Bronchial epithelial cell (primary cell): ENCODE measurements at places on chromosomes 3 and 15. TPM values are rescaled to one million over a fixed set of nuclear protein-coding genes. Genes with fewer than 3 reads are reported as not detected.

- peak; percentile 76 for DNase-seq
These were observed 22.4 kb downstream of the B3GNT5 start for GRCh38 chr3:183275418-183275817.

DNA sequence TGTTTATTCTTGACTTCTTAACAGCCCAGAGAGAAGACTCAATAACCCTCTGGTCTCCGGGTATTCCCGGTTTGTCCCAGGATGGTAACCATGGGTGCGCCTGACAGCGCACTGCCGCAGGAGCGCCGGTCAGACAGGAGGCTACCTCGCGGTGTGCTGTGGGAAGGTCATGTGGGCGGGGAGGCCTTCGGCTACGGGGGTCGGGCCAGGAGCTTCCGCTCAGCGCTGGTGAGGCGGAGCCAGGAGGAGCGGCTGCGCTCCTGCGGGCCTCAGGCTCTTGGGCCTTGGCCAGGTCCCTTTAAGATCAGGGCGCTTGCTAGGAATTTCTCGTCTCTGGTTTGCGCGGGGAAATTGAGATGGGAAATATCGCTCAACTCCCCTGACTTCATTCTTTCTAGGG, 182.3 kb upstream of the NDN start:
- DNase-seq = peak; percentile 4

GRCh38 chr15:72183781-72184164, 13.8 kb downstream of the GRAMD2A start:
- DNase-seq = no peak

DNA sequence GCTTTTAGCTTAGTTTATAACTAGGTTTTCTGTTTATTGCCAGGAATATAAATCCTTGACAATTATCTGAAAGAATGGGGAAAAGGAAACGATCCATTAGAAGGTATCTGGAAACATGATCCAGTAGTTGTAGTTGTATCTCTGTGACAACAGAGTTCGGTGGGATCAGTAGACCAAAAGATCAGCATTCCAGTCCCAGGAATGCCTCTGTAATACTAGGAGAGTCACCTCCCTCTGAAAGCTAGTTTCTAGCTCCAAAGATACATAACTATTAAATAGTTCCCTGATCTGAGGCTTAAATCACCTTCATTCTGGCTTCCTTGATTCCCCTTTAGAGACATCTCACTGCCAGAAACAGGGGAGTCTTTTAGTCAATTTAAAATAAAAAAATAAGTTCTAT, 34.1 kb downstream of the MB21D2 start:
- DNase-seq = no peak

DNA sequence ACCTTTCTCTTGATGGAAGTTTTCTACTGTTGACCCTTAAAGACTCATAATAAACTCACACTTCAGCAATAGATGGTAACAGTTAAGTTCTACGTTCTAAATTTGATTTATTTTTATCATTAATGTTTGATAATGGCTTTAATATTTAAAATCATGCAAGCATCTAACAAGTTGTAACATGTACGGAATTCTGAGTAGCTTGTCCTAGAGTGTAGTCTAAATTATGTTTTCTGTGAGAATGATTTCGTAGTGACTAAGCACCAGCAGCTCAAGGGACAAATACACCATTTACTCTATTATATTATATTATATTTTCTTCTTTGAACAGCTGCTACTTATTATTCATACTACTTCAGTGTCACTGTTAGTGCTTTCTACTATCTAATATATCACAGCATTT, 345.6 kb downstream of the NLGN1 start:
- DNase-seq = peak; percentile 86

DNA sequence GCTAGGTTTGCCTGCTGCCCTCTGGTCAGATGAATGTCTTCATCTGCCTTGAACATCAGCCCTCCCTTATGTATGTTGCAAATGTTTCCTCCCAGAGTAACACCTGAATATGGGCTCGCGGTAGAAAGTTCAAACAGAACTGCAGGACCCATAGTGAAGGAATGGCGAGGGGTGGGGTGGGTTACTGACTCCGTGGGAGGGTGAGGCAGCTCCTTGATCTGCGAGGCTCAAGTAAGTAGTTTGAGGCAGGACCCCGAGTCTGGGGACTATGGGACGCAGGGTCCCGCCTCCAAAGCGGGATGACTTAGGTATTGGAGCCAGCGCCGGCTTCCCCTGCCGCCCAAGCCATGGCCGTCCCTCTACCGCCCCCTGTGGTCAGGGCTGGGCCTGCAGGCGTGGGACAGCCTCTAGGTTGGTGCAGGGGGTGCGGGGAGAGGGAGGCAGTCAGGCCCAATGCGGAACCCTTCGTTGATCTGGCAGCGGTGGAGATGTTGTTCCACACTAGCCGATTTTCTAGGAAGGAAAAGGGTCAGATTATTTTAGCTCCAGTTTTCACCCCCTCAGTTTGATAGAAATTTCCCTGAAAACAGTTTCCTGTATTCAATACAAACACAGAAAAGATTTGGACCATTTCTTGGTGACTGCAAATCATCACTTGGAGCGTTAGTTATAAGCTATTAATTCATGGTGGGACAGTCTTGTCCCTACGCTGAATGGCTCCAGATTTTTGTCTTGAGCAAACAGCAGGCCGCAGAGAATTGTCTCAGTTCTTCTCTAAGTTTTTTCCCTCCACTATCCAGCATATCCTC, 72.3 kb downstream of the CORO2B start:
- no peak for DNase-seq

GRCh38 chr3:195903950-195904290, 4.4 kb downstream of the TNK2 start:
- no peak for DNase-seq

DNA sequence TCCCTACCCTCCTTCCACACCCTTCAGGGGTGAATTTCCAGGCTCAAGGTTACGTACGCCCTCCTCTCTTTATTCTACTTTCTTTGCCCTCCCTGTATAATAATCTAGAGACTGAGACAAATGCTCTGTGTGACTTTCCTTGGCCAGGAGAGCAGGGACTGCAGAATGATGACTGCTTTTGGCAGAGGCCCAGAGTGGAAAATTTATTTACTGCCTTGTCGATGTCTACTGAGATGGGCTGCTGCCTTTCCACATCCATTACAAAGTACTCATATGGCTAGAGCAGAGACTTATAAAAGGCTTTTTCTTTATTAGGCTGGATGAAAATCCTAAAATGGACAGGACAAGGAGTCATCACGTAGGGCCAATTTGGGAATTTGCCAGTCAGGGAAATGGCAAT, 576.2 kb downstream of the TUSC7 start:
- no peak for DNase-seq

DNA sequence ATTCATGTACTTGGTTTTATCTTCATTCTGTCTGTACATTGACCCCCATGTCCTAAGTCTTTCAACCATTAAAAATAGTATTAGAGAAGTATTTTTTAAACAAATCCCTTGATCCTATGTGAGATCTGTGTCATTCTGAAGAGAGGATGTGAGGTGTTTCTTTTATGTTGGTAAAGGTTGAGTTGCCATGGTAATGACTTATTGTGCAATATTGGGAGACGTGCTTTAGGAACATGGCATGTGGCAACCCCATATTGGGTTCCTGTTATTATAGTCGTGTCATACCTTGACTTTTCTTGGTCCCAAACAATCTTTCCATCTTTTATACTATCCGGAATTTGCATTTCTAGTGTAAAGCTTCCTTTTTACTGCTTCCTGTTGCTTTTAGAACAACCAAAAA, 203.1 kb downstream of the KCNAB1 start:
- peak; percentile 86 for DNase-seq

ATP8B4 gene
- total RNA-seq = 0.26 and 1.1 TPM in 2 replicates

IGDCC3 gene
- total RNA-seq = not detected in 2 replicates

PLAAT1 gene
- 1.6 and 4.5 TPM in 2 replicates for total RNA-seq

MESP2 gene
- 0.13 and 0.26 TPM in 2 replicates for total RNA-seq

LRRC2 gene
- total RNA-seq = under 0.01 and 0.26 TPM in 2 replicates
